ENCODE measurements at places on chromosomes 5 and 9.

- no peak for DNase-seq
These were observed 18.1 kb downstream of the DYNC2I2 start for GRCh38 chr9:128638580-128638979.

DNA sequence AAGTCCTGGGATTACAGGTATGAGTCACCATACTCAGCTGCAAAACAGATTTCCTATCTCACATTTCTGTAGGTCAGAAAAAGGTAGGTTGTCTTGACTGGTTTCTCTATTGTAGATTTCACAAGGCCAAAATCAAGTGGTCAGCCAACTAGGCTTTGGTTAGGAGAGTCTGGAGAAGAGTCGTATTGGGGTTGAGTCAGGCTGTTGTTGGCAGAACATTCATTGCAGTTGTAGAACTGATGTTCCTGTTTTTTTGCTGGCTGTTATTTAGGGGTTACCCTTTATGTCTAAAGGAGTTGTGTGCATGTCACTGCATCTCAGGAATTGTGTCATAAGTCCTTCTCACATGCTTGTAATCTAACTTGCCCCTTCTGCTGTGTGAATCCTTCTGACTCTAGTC lies 814.2 kb upstream of the GRAMD2B start:
- DNase-seq, result no peak

DNA sequence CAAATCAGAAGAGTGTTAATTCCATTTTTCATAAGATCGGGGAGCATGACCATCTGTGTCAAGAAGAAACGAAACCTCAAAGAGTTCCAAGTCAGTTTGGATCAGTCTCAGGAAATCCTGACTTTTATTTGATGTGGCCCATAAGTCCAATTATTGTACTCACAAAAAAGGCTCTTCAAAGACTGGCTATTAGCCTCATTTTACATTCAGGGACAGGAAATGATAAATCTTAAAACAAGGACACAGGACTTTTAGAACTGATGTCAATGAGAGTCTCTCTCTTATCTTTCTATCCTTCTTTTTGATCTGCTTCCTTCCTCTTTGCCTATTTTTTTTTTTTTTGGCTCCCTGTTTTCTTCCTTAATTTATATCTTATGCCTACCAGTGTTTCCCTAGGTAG lies 43.7 kb upstream of the SHOC1 start:
- no peak for DNase-seq

GRCh38 chr5:172722327-172722815 lies 48.6 kb downstream of the DUSP1 start:
- no peak for DNase-seq

- DNase-seq, result no peak
These were observed 233.5 kb downstream of the FRMD3 start for GRCh38 chr9:83304686-83305085.

GRCh38 chr5:17839848-17840247 lies 205.6 kb downstream of the TAF11L14 start:
- DNase-seq, result no peak

DNA sequence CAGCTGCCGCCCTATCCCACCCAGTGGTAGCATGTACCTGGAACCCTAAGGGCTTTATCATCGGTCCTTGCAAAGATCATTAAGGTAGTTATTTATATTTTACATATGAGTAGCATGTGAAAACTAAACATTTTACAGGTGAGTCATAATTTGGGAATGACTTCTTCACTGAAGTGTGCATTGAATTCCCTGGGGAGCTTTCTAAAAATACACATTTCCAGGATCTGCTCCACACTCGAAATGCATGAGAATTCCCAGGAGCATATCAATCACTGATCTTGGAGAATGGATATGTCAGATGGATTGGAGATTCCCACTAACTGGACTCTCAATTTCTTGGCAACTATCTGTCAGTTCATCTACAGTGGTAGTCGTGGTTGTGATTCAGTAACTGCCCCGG lies 717.5 kb downstream of the IRX1 start:
- DNase-seq, result no peak

DNA sequence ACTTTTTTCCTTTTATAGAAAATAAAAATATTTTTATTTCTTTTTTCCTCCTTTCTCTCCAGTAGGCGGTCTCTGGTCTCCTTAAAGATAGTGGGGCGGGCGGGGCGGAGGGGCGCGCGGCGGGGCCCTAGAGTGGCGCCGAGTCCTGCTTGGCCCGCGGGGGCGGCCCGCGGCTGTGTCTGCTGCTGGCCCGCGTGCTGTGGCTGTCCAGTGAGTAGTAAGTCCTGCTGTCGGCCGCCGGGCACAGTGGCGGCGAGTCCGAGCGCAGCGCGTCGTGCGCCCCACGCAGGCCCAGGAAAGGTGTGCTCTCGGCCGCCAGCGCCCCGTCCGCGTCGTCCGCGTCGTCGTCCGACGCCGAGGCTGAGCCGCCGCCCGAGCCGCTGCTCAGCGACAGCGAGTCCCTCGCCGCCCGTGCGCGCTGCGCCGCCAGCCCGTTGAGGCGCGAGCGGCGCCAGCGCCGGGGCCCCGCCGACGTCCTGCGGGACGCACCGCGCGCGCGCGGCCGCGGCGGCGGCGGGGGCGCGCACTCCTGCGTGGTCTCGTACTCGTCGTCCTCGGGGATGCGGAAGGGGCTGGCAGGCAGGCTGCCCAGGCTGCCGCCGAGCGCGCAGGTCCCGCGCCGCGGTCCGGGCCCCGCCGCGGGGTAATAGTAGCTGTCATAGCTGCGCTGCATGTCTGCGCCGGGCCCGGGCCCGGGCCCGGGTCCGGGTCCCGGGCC lies 52.3 kb downstream of the PSD2 start:
- peak; percentile 47 for DNase-seq

DNA sequence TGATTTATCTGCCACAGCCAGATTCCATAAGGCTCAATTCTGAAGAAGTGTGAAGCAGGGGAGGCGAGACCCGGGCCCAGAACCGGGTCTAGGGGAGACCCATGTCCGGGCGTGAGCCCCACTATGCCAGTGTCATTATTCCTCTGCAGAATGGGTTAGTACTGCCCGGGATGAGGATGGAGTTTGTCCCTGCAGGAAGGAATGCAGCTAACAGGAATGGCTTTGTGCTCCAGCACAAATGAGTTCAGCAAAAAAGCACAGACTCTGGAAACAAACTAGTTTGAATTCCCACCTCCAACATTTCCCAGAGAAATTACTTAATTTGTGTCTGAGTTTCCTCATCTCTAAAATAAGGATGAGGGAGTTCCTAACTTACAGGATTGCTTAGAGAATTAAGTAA lies 202.9 kb downstream of the SYK start:
- no peak for DNase-seq

DNA sequence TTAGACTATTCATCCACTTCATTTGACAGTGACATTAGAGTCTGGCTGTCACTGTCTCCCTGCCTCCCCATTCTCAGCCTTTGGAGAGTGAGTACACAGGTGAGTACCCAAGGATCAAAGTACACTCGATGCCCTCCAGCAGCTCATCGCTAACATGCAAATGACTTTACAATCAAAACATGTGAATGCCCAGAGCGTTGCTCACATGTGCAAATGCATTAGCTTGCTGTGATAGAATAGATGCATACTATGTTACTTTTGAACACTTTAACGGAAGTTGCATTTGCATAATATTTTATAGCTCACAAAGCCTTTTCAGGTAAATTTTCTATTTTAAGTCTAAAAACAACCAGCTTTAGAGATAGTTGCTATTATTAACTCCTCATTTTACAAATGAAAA lies 107.6 kb downstream of the SYK start:
- no peak for DNase-seq

GRCh38 chr5:143182901-143183820 lies 220.3 kb downstream of the NR3C1 start:
- DNase-seq, result peak; percentile 70
